ENCODE measurements at places on chromosomes 7 and 10.

DNA sequence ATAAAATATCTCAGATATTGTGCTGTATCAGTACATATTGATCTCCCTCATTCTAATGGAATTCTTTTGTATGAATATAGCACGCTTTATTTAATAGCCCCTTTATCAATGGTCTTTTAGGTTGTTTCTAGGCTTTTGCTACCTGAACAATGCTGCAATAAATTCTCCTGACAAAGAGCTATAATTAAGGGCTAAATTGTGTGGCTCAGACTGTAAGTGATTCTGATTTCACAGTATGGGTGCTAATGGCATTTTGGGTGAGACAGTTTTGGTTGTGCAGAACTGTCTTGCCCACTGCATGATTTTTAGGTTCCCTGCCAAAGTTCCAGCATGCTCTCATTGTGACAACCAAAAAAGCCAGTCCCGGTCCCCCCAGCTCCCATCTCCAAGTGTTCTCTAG, 363.2 kb downstream of the REEP3 start:
- no peak for DNase-seq

DNA sequence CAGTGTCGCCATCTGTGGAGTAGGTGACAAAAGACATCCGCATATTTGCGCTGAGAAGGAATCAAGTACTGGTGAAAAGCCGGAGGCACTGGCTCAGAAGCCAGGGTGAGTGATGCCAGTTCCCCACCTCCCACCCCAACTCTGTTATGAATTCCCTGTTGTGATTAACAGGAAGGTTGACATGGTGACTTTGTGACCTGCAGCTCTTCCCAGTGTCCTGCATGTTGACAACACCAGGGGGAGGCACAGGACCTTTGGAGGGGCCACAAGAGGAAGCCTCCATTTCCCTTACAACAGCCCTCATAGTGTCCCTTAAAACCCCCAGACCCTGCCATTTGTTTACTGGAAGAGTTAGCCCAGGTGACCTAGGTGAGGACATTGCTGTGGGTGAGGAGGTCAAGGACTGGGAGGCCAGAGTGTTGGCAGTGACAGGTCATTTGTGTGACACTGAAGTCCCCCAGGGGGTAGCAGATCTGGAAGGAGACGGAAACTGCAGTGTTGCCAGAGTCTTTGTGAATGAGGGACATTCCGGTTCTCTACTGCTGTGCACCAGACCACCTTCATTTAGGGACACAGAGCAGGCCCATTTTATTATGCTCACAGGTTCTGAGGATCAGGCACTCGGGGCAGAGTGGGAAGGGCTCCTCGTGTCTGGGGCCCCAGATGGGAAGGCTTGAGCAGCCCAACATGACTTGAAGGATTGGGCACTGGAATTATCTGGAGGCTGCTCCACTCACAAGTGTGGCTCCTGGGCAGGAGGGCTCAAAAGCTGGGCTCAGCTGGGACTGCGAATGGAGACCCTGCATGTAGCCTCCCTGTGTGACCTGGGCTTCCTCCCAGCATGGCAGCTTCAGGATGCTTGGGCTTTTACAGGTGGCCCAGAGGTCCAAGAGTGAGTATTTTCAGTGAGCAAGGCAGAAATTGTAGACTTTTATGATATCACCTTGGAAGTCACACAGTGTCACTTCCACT, 13.0 kb upstream of the ANTXRL start:
- no peak for DNase-seq

- no peak for DNase-seq
Observed at GRCh38 chr10:12614177-12614995, 265.0 kb downstream of the CAMK1D start.

DNA sequence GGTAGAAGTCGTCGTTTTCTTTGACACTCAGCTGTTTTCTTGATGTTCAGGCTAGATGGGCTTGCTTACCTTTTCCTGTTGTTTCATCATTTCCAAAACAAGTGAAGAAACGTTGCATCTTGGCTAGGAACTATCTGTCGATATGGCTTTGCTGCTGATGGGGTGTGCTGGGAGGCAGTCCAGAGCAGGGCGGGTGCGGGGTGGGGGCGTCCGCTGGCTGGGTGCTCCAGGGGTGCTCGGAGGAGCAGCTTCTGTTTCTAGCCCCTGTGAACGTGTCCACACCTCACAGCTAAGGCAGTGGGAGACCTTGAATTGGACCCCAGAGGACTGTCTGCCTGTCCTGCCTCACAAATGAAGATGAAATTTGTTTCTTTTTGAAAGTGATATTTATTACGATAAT, 7.6 kb upstream of the SUN1 start:
- DNase-seq, result no peak

DNA sequence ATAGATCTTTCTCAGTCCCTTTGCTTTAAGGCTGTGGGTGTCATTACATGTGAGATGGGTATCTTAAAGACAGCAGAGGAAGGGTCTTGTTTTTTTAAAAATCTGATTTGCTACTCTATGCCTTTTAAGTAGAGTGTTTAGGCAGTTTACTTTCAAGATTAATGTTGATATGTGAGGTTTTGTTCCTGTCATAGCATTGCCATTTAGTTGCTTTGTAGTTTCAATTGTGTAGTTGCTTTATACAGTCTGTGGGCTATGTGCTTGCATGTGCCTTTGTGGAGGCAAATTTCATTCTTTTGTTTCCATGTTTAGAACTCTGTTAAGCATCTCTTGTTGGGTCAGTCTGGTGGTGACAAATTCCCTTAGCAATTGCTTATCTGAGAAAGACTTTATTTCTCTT, 54.6 kb downstream of the ZNF783 start:
- DNase-seq, result no peak

DNA sequence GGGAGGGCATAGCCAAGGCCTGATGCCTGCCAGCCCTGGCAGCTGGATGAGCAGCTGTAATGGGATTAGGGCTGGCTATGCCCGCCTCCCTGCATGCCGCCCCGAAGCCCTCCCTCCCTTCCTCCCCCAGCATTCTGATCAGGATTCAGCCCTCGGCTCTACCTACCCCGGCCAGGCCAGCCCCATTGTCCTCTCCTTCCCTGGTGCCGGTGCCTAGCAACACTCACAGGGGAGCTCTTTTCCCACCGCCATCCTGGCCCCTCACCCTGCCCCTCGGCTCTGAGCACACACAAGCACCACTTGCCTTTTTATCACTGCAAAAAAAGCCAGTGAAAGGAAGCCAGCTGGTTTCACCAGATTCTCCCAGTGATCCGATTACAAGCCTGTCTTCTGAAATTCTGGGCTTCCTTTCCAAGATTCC, 9.0 kb upstream of the ADCYAP1R1 start:
- DNase-seq, result no peak

- DNase-seq, result no peak
Observed at GRCh38 chr7:132061937-132062336, 505.5 kb upstream of the PODXL start.

DNA sequence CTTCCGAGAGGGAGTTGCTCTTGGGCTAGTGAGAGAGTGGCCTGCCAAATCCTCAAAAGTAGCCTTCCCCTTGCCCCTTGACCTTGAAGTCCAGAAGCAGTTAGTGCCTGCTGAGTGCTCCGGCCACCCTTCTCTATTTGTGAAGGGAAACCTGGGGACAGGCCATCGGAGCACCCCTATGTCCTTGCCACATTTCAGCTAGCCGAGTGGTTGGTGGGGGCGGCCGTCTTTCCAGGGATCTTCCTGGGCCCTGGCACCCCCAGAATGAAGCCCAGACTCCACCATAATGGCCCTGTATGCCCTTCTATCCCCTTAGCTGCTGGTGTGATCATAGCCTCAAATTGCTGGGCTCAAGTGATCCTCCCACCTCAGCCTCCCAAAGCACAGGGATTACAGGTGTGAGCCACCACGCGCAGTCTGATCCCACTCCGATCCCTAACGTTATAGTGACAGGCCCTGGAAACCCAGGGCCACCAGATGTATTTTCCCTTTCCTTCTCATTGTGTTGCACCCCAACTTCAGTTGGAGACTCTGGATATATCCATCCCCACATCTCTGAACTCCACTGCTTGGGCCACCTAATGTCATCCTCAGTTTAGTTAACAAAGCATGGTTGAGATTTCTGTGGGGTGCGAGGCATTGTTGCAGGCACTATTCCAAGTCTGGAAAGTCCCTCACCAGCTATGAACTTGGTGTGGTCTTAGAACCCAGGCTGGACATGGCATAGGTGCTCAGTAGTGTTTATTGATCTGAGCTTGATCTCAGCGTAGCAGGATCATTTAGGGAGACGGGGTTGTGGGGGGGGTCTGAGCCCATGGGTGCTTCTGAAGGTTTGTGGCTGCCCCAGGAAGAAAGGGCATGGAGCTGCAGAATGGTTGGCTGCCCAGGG, 1.6 kb downstream of the TSPAN14 start:
- no peak for DNase-seq

DNA sequence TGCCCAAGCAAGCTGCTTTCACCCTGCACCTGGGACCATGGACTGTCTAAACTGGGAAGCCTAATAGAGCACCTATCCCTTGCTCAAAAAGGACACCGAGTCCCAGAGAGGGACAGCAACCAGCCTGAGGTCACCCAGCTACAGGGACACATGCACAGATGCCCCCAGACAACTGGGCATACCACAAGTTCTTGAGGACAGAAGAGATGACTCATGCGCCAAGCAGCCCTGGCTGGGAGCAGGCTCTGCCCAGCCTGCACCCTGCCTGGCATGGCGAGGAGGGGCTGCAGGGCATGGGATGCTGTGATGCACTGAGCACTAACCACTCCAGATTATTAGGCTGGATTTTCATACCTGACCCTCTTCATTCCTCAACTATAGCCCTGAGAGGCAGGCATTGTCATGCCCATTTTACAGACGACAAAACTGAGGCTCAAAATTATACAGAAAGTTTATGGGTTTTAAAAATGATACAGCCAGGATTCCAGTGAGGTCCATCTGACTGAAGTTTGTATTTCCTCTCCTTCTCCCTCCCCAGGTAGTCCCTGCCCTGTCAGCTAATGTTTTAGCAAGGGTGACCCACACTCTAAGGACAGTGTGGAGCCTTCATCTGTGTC, 289.3 kb upstream of the ZMIZ1 start:
- no peak for DNase-seq

GRCh38 chr7:156778201-156778600, 114.8 kb downstream of the LMBR1 start:
- DNase-seq, result no peak

DNA sequence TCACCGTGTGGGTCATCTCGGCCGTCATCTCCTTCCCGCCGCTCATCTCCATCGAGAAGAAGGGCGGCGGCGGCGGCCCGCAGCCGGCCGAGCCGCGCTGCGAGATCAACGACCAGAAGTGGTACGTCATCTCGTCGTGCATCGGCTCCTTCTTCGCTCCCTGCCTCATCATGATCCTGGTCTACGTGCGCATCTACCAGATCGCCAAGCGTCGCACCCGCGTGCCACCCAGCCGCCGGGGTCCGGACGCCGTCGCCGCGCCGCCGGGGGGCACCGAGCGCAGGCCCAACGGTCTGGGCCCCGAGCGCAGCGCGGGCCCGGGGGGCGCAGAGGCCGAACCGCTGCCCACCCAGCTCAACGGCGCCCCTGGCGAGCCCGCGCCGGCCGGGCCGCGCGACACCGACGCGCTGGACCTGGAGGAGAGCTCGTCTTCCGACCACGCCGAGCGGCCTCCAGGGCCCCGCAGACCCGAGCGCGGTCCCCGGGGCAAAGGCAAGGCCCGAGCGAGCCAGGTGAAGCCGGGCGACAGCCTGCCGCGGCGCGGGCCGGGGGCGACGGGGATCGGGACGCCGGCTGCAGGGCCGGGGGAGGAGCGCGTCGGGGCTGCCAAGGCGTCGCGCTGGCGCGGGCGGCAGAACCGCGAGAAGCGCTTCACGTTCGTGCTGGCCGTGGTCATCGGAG, 1.8 kb downstream of the ADRA2A start:
- no peak for DNase-seq

DNA sequence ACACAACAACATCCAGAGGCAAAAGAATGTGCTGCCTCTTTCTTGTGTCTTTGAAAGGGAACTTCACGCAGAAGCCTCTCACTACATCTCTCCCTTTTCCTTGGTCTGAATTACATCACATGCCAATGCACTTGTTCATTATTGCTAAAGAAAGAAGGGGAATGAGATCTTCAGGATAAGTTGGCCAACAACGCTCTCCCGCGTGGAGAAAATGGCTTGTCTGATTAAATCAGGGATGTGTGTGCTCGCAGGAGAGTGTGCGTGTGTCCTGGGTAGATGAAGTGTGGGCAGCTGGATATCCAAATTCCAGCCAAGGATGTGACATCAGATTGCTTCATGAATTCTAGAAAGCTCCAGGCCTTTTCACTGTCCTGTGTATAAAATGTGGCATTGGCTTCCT, 541.6 kb upstream of the FZD8 start:
- no peak for DNase-seq

DNA sequence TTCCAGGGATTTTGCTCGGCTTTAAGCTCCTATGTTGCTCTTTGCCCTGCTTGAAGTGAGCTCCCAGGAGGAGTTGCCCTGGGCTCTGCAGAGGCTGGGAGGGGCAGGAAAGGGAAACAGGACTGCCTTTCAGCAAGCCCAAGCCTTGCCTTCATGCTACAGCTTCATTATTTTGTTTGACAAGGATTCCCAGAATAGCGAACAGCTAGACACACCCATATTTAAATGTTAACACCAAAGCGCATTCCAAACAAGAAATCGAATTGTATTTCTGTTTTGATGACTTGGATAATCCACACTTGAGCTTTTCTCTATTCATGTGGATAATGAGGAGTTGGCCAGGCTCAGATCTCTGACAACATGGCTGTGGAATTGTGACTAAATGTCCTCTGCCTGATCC, 6.3 kb downstream of the KIAA1217 start:
- no peak for DNase-seq

- peak; percentile 27 for DNase-seq
Observed at GRCh38 chr10:71795248-71795647, 21.9 kb upstream of the VSIR start.

DNA sequence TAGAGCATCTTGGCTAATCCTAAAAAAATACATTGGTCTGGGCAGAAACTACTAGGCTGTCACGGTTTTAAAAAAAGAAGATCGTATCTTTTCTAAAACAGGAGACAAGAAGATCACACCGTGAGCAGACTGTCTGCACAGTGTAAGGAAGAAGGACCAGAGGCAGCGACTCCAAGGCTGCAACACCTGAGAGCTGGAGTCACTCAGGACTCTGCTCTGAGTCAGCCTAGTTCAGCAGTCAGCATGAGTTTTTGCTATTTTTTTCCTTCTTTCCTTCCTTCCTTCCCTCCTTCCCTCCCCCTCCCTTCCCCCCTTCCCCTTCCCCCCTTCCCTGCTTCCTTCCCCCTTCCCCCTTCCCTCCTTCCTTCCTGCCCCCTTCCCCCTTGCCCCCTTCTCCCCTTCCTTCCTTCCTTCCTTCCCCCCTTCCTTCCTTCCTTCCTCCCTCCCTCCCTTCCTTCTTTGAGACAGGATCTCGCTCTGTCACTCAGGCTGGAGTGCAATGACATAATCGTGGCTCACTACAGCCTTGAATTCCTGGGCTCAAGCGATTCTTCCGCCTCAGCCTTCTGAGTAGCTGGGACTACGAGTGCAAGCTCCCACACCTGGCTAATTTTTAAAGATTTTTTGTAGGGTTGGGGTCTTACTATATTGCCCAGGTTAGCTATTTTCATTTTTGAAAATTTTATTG, 24.4 kb downstream of the BAG3 start:
- no peak for DNase-seq
